Kidney (tissue), 22 donors: ENCODE measurements at places on chromosomes 6 and 20. TPM values are rescaled to one million over a fixed set of nuclear protein-coding genes. Genes with fewer than 3 reads are reported as not detected.

PERP gene
- 24.8 TPM for polyA plus RNA-seq

DDX39B gene
- polyA plus RNA-seq, result 183 TPM

BHLHE23 gene
- not detected for polyA plus RNA-seq

ULBP3 gene
- 0.71 TPM for polyA plus RNA-seq

CST4 gene
- polyA plus RNA-seq, result not detected

CTSZ gene
- polyA plus RNA-seq, result 234 TPM

SCUBE3 gene
- 2.5 TPM for polyA plus RNA-seq

PDE7B gene
- polyA plus RNA-seq, result 4.6 TPM

EYA4 gene
- 0.99 TPM for polyA plus RNA-seq

PRPH2 gene
- 0.75 TPM for polyA plus RNA-seq

PNPLA1 gene
- polyA plus RNA-seq, result 1.2 TPM

POPDC3 gene
- not detected for polyA plus RNA-seq

KHDRBS2 gene
- not detected for polyA plus RNA-seq

VSTM2L gene
- polyA plus RNA-seq, result 2.8 TPM

GTSF1L gene
- not detected for polyA plus RNA-seq

BMP6 gene
- 5.0 TPM for polyA plus RNA-seq
